ENCODE measurements at places on chromosomes 16 and 17.

- DNase-seq = no peak
These were observed 1.6 kb downstream of the CHCT1 start for GRCh38 chr17:60423865-60424264.

DNA sequence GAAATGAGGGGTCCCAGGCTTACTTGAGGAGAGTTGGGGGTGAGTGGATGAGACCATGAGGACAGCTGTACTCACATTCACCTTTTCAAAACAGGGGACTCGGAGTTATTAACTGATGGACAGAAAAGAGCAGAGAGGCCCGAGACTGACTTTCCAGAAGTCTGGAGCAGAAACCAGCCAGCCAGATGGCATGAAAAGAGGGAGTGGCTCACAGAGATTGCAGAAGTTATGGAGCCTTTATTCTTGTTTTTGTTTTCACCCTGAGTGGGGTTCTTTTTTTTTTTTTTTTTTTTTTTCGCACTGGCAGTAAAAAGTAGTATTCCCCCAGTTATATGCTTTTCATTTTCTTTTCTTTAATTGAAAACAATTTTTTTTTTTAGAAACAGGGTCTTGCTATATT lies 18.9 kb downstream of the TVP23A start:
- no peak for DNase-seq

GRCh38 chr16:27164352-27164751 lies 39.0 kb upstream of the KDM8 start:
- no peak for DNase-seq

GRCh38 chr16:28091656-28092055 lies 28.1 kb upstream of the GSG1L start:
- peak; percentile 53 for DNase-seq

DNA sequence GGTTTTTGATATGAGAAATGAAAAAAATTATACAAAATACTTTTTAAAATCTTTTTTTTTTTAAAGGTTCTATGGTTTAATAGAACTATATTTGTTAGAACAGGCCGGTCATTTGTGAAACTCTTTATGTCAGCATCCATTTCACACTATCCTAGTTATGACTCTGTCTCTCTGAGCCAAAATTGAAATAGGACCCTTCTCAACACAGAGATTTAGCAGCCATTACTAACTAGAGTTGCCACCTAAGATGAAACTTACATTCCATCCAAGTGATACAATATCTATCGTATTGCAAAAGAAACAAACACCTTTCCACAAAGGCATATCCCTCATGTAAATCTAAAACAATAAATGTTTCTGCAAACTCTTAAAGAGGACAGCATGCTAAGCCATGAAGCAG lies 249.8 kb downstream of the CDH11 start:
- no peak for DNase-seq

DNA sequence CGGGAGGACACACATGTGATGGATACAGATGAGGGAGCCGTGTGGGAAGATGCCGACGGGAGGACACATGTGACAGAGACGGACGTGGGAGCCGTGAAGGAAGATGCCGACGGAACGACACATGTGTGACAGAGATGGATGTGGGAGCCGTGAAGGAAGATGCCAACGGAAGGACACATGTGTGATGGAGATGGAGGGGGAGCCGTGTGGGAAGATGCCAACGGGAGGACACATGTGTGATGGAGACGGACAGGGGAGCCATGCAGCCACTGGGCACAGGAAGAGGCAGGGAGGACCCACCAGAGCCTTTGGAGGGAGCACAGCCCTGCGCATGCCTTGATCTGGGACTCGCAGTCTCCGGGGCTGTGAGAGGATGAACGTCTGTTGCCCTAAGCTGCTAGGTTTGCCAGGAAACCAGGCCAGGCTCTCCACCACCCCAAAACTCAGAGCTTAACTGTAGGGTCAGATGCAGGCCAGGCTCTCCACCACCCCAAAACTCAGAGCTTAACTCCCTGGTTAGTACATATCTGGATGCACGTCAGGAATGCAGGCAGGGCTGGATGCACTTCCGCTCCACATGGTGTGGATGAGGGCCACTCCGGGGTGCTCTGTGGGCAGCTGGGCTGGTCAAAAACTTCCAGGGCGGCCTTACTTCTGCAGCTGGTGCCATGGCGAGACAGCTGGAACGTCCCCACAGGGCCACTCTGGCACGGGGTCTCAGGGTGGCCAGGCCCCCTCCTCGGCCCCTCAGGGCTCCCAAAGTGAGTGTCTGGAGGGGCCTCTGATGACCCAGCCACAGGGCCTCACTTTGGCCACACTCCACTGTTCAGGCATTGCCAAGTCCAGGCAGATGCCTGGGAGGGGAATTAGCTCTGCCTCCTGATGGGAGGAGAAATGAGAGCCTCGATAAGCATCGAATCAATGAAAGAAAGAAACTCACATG lies 47.7 kb upstream of the ZNF469 start:
- no peak for DNase-seq

DNA sequence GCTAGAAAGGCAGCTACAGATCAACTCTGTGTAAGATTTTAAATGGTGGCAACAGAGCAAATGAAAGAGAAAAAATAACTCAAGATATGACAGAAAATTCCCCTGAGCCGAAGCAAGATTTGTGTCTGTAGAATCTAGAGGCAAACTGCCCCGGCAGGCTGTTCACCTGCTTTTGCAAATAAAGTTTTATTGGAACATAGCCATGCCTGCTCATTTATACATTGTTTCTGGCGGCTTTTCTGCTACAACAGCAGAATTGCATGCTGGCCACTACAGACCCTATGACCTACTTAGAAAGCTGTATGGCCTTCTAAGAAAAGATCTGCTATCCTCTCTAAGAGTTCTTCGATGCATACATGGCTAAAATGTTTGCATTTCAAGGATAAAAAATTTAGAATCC lies 119.5 kb downstream of the SALL1 start:
- DNase-seq = no peak

- no peak for DNase-seq
These were observed 29.1 kb downstream of the TMEM100 start for GRCh38 chr17:55693254-55694216.

- DNase-seq = no peak
These were observed 4.9 kb upstream of the NDRG4 start for GRCh38 chr16:58494981-58495520.

GRCh38 chr16:57998992-57999365 lies 1.5 kb downstream of the ZNF319 start:
- peak; percentile 27 for DNase-seq

DNA sequence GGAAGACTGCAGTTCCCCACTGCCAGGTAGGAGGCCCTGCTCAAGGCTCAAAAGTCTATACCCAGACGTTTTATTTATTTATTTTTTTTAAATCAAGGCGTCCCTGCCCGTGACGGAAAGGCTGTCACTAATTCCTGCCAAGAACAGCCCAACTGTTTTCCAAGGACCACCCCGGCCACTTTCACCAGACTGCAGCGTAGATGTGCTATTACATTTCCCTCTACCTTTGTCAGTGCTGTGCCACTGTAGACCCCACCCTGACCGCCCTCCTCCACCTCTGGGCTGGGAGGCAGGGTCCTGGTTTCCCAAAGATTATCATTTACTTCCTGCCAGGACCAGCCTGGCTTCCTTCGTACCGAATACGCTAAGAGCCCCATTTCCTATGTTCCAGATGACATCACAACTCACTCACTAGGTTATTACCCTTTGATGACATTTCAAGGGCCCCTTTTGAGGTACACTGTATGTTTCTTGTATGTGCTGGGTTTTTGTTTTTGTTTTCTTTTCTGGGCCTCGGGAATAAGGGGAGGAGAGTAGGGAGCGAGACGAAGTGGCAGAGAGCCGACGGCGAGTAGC lies 6.3 kb upstream of the RNF227 start:
- no peak for DNase-seq

DNA sequence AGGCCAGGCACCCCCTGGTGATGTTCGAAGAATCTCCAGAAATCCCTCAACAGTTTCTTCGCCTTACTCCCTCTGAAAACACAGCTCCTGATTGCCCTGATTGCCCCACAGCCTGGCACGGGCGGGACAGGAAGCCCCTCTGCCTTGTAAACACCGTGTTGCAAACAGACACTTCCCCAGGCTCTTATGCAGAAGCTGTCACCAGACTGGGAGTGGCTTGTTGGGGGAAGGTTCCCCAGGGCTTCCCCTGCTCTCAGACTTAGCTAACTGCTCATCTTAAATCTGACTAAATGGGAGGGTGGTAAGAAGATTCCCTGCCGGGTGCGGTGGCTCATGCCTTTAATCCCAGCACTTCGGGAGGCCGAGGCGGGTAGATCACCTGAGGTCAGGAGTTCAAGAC lies 11.2 kb downstream of the PIK3R5 start:
- no peak for DNase-seq

GRCh38 chr17:48628649-48629410 lies 2.7 kb upstream of the HOXB9 start:
- DNase-seq = no peak

DNA sequence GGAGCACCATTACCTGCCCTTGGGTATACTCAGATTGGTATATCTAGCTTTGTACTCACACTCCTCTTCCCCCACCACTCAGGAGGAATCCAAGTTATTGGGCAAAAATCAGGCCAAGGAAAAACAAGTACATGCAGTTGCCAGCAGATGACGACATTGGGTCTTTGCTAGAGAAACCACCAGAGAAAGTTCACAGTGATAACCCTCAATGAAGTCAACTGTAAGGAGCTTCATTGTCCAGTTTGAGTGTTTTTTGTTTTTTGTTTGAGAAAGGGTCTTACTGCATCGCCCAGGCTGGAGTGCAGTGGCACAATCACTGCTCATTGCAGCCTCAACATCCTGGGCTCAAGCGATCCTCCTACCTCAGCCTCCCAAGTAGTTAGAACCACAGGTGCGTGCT lies 34.6 kb upstream of the TOX3 start:
- DNase-seq = no peak

DNA sequence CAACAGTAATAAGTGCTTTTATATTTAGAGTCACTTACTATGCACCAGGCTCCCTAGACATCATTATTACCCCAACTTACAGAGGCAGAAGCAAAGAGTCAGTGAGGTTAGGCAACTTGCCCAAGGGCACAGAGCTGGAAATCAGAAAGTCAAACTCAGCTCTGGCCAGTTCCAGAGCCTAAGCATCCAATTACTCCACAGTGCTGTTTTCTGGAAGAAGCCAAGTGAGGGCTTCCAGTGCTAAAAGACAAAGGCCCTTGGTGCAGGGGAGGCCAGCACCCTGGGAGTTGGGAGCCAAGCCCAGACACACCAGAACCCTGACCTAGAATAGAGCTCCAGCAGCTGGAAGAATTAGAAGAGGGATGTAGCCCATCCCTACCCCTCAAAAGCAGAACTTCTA lies 40.2 kb downstream of the C17orf67 start:
- DNase-seq = no peak

- no peak for DNase-seq
These were observed 89.1 kb downstream of the NLK start for GRCh38 chr17:28131599-28131998.

DNA sequence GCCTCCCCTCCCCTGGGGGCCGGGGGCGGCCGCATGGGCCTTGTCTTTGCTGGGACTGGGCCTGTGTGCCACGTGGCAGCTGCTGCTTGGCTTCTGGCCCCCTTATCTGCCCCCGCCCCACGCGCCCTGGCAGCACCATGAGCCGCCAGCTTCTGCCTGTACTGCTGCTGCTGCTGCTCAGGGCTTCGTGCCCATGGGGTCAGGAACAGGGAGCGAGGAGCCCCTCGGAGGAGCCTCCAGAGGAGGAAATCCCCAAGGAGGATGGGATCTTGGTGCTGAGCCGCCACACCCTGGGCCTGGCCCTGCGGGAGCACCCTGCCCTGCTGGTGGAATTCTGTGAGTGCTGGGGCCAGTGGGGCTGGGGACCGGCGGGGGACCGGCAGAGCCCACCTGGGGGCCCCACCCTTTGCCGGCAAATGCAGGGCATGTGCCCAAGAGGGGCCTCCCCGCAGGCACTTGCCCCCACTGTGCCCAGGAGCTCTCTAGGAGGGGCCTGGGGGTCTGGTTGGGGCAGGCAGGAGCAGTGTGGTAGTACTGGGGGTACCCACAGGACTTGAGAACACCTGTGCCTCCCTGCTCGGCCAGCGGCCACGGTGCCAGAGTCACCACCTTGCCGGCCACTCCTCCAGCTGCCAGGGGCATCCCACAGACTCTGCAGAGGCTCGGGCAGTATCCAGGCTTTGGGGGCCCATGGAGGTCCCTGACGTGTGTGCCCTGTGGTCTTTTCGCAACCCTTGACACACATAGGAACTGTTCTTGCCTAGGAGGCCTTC lies at the start of gene PDIA2:
PDIA2 (plus strand) TSS at position 132 of the 773 bp plus-strand sequence; CDS start at position 138, 6 bp downstream.
- DNase-seq = no peak

DNA sequence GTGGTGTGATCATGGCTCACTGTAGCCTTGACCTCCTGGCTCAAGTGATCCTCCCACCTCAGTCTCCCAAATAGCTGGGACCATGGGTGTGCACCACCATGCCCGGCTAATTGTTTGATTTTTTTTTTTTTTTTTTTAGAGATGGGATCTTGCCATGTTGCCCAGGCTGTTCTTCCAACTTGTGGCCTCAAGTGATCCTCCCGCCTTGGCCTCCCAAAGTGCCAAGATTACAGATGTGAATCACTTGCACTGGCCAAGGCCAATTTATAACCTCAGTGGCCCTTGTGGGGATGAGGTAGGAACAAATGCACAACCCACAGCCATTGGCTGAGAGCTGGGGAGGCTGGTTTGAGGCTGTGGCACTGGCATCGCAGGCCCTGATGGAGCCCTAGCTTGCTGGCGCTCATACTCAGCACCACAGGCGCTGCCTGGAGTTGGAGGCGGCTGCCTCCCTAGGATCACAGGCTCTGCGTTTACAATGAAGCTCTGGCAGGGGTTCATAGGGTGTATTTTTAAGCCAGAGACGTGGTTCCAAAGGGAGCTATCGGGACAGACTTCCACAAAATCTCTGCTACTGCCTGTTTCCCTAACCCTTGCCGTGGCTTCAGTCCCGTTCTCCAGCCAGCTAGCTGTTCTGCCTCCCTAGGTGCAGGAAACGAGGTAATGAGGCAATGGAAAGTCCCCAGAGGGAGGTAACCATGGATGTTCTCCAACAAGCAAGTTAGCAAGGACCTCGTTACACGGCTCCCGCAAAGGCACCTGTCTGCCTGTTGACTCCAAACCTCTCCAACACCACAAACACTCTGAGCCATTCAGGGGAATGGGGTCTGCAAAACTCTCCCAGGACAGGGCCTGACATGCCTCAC lies 2.9 kb downstream of the ABCA3 start:
- no peak for DNase-seq
